ENCODE measurements at places on chromosomes 2 and 18. TPM values are rescaled to one million over a fixed set of nuclear protein-coding genes. Genes with fewer than 3 reads are reported as not detected.
A peak's percentile ranks its signal among the peaks of the same experiment; 100 is the strongest.

DNA sequence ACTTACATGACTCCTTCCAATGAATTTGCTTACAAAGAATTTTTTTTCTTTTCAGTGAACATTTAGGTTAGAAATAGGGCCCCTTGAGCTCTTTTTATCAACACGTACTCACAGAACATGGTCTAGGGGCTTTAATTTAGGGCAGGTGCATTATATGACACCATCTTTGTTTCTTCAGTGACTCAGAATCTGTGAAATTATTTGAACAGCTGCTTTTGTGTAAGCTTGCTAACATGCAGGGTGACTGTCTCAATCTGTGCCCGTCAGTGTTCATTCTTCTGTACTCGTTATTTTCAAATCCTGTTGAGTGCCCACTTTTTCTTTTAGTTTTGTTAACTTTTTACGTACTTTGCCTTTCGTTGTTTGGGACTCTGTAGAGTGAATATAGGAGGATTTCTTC is 52.8 kb upstream of the CABYR start:
- no peak overlapping the region for H3K27ac ChIP-seq
- DNase-seq: no peak
- H3K36me3 ChIP-seq: no peaks in the 10 kb centered on the region
- no peak overlapping the region for H3K4me3 ChIP-seq
- H3K27me3 ChIP-seq: no peaks in the 10 kb centered on the region
- H3K4me1 ChIP-seq: peaks cover 20% of the 10 kb centered on the region

The ABHD3 gene
- total RNA-seq: 12.7 TPM

The ERLEC1 gene
- 20.9 TPM for total RNA-seq

DNA sequence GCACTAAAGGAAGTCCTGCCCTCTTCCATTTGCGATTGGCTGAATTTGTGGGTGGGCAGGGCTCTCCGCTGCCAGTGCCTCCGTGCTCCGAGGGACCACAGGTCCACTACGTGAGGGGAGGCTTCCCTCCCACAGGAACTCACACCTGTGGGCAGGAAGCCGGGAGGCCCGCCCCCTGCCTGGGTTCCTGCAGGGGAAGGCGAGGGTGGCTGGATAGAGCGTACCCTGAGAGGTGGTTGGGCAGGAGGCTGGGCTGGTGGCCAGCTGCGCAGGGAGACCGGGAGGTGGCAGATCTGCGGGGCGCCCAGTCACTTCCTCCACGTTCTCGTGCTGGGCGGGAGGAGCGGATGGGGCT is 47.0 kb upstream of the PTH2R start:
- DNase-seq: no peak
- peaks cover 3% of the 10 kb centered on the region for H3K27me3 ChIP-seq
- peaks cover 13% of the 10 kb centered on the region for H3K36me3 ChIP-seq
- H3K27ac ChIP-seq: no peak overlapping the region

- no peaks in the 10 kb centered on the region for H3K36me3 ChIP-seq
- no peaks in the 10 kb centered on the region for H3K27me3 ChIP-seq
- no peak for DNase-seq
- no peak overlapping the region for H3K27ac ChIP-seq
- H3K4me1 ChIP-seq: no peaks in the 10 kb centered on the region
Measured at GRCh38 chr18:53142005-53142404, 802.0 kb downstream of the DCC start.

GRCh38 chr2:71457123-71457915 is 4.0 kb downstream of the DYSF start:
- H3K27ac ChIP-seq: no peak overlapping the region
- H3K4me1 ChIP-seq: peaks cover 52% of the 10 kb centered on the region
- H3K27me3 ChIP-seq: peaks cover 17% of the 10 kb centered on the region

The MERTK gene
- 2.3 TPM for total RNA-seq

The LRRTM4 gene
- total RNA-seq: 18.6 TPM

DNA sequence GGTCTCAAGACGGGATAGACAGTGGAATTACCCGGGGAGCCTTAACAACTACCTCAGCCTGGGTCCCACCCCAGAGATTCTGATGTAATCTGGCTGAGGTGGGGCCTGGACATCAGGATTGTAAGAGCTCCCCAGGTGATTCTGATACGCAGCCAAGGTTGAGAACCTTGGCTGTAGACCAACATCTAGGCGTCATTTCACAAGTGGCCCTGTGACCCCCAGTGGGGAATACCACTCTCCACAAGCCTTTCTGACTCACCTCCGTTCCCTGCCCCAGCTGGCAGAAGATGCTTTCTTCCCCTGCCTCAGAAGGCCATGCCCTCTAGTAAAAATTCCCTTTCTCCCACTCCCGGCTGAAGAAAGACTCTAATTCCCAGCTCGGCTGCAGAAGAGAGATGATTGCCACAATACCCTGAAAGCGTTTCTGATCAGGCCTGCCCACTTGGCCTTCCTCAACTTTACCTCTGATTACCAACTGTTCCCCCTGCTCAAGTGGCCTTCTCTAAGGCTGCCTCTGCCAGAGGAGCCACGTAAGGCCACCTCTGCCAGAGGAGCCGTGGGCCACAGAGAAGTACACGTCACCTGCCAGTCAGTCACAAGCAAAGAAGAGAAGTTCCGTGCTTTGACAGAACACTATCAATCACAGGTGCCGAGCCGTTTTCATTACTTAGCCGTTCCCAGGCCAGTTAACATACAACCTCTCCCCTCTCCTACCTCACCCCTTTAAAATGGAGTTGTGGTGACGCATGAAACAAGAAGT is 116.8 kb upstream of the PKDCC start:
- peaks cover 5% of the 10 kb centered on the region for H3K36me3 ChIP-seq
- peaks cover 5% of the 10 kb centered on the region for H3K27me3 ChIP-seq
- DNase-seq: no peak
- H3K4me1 ChIP-seq: peaks cover 51% of the 10 kb centered on the region
- no peak overlapping the region for H3K4me3 ChIP-seq

- peaks cover 40% of the 10 kb centered on the region for H3K4me1 ChIP-seq
- H3K27ac ChIP-seq: peak overlapping the region; percentile 88
- H3K4me3 ChIP-seq: peak overlapping the region; percentile 31
- H3K27me3 ChIP-seq: peaks cover 14% of the 10 kb centered on the region
- H3K36me3 ChIP-seq: no peaks in the 10 kb centered on the region
- DNase-seq: no peak
Measured at GRCh38 chr18:46419391-46420141, 237.5 kb downstream of the LOXHD1 start.

DNA sequence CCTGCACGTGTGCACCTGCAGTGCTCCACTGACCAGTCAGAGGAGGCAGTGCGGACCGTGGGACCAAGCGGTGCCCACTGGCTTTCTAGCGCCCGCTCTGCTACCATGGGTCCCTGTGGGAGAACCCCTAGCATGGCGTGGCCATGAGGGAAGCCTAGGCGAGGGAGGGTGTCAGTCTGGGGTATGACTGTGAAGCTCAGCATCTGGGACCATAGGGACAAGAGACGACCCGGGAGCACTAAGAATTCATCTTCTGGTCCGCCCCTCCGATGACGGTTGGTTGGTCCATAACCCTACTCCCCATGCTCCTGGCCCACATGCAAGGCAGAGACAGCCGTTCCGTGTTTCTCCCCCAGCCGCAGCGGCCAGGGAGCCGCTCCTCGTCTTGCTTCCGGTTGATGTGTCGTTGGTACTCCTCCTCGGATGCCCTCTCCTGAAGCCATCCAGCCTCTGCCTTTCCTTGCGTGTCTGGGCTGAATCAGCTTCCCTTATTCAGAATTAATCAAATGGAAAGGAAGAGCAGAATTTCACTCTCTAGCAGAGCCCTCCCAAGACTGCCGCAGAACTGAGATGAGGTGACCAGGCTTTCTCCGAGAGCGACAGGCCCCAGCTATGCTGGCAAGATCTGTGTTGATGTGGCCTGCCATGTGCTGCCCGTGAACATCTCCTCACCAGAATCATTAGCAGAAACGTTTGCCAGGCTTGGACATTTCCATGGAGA is 23.0 kb downstream of the COX7A2L start:
- DNase-seq: no peak
- no peak overlapping the region for H3K27ac ChIP-seq
- peaks cover 3% of the 10 kb centered on the region for H3K27me3 ChIP-seq
- H3K4me1 ChIP-seq: peaks cover 14% of the 10 kb centered on the region

GRCh38 chr2:220334871-220335590 is 707.6 kb downstream of the SLC4A3 start:
- DNase-seq: no peak
- no peak overlapping the region for H3K27ac ChIP-seq
- no peaks in the 10 kb centered on the region for H3K4me1 ChIP-seq
- peaks cover 8% of the 10 kb centered on the region for H3K36me3 ChIP-seq
- H3K4me3 ChIP-seq: no peak overlapping the region

The EGR4 gene
- not detected for total RNA-seq

The CD28 gene
- not detected for total RNA-seq

GRCh38 chr2:100876231-100876860 is 56.4 kb downstream of the NPAS2 start:
- no peaks in the 10 kb centered on the region for H3K27me3 ChIP-seq
- H3K4me1 ChIP-seq: peaks cover 10% of the 10 kb centered on the region
- H3K27ac ChIP-seq: no peak overlapping the region
- no peaks in the 10 kb centered on the region for H3K36me3 ChIP-seq

- H3K4me1 ChIP-seq: no peaks in the 10 kb centered on the region
- no peak for DNase-seq
- no peak overlapping the region for H3K4me3 ChIP-seq
- no peak overlapping the region for H3K27ac ChIP-seq
- H3K27me3 ChIP-seq: peaks cover 9% of the 10 kb centered on the region
Measured at GRCh38 chr2:44786817-44787214, 154.7 kb upstream of the SIX3 start.

The HMSD gene
- not detected for total RNA-seq

The DAW1 gene
- total RNA-seq: not detected

The UGT1A10 gene
- not detected for total RNA-seq

The BMP10 gene
- not detected for total RNA-seq
